ENCODE measurements at places on chromosomes 5 and 9.

DNA sequence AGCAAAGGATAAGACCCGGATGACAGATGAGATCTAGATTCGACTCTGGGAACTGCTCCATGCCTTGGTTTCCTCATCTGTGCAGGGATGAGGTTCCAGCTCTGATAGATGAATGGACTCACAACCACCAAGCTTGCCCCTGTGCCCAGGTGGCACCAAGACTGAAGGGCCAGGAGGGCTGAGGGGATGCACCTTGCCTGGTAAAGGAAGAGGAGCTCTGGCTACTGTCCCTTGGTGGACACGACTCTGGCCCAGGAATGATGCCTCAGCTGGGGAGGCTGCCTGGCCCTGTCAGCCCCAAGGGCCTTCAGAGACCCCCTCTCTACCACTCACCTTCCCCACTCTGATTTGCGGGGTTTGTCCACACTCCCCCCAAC, 24.9 kb upstream of the ANXA6 start:
- DNase-seq: no peak

- no peak for DNase-seq
These were observed 711.4 kb downstream of the EFNA5 start for GRCh38 chr5:106959387-106959786.

DNA sequence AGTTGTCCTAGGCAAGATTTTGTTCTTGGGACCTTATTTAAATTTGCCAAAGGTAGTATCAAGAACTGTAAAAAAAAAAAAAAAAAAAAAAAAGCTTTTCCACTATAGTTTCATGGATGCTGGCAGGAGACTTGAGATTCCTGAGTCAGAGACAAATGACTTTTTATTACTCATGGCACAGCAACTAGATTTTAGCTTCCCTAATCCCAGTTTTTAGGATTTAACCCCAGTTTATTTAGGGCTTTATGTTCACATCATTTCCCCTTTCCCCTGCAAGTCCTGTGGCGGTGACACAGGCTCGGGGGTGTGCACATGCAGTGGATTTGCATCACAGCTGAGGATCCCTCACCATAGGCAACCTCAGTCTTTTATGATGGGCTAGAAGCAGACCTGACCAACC, 144.9 kb downstream of the GOLPH3 start:
- no peak for DNase-seq

- no peak for DNase-seq
These were observed 58.6 kb downstream of the CDKN2A start for GRCh38 chr9:21935631-21936030.

GRCh38 chr5:67222243-67223025, 25.8 kb upstream of the CD180 start:
- no peak for DNase-seq

- no peak for DNase-seq
These were observed 87.0 kb upstream of the GLIS3 start for GRCh38 chr9:4386819-4387218.

GRCh38 chr5:173455599-173455957, 127.4 kb upstream of the STC2 start:
- DNase-seq: no peak

DNA sequence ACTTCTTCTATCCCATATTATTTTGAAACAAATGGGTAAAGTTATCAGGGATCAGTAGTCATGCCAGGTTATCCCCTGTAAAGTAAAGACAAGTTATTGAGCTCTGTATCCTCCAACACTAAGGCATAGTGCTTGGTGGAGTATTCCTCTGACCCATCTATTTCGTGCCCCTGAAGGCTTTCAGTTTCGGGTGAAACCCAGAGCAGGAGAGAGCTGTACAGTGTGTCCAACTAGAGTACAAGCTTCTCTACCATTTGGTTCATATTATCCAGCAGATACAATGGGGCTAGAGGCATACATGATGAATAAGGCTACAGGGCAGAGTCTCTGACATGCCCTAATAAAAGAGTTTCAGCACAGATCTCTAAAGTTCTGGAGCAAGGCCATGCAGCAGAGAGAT, 3.2 kb upstream of the SLC22A4 start:
- DNase-seq: no peak

- no peak for DNase-seq
These were observed 67.4 kb downstream of the VCAN start for GRCh38 chr5:83538786-83539462.

- DNase-seq: peak; percentile 45
These were observed 16.0 kb downstream of the SLC22A5 start for GRCh38 chr5:132385326-132386105.

DNA sequence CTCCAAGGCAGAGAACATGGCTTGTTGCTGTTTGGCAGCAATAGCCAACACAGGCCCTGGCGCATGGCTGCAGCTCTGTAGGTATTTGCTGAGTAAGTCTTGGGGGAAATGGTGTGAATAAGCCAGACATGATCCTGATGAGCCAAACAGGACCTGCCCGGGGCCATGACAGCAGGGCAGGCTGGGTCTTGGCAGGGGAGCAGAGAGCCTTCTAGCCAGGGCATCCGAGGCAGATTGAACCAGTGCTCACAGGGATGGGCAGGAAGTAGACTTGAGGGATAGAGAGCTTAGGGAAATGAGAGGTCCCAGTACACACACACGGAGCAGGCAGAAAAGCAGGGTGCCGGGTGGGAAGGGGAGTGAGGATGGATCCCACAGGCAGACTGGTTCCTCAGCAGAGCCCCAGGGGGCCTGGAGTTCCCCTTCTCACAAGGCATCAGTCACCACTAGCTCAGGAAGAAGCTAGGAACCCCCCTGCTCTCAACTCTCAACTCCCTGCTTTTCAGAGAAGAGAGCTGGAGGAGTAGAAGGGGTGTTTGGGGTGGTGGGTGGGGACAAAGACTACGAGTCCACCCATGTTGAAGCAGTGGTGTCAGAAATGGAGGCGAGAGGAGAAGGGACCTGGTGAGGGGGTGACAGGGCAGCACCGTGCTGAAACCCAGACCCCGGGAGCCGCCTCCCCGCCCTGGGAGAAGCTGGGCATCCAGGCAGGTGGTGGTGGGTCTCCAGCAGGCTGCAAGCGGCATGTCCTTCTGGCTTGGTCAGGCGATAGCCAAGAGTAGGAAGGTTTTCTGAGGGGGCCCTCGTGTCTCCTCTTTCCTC, 111.1 kb downstream of the RGS3 start:
- no peak for DNase-seq

GRCh38 chr5:153551537-153552079, 61.1 kb downstream of the GRIA1 start:
- DNase-seq: no peak

GRCh38 chr5:10661401-10661800, 97.5 kb downstream of the ANKRD33B start:
- DNase-seq: no peak

GRCh38 chr5:172494630-172495505, 40.5 kb upstream of the SH3PXD2B start:
- DNase-seq: no peak

- DNase-seq: no peak
These were observed 129.4 kb downstream of the C9orf152 start for GRCh38 chr9:110078604-110079003.

DNA sequence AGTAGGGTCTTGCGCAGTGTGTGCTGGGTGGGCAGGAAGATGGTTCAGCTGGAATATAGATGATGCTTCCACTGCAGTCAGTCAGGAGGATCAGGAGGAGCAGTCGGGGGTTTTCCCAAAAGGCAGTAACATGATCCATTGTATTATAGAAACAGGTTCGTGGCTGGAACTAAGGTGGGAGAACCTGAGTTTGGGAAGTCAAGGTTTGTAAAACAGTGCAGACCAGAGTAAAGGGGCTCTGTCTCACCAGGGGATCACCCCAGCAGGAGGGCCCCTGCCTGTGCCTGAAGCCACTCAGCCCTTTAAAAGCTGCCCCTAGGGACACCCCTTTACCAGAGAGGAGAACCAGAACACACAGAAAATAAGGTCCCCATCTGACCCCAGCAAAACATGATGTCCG, 213.4 kb downstream of the AUH start:
- no peak for DNase-seq

DNA sequence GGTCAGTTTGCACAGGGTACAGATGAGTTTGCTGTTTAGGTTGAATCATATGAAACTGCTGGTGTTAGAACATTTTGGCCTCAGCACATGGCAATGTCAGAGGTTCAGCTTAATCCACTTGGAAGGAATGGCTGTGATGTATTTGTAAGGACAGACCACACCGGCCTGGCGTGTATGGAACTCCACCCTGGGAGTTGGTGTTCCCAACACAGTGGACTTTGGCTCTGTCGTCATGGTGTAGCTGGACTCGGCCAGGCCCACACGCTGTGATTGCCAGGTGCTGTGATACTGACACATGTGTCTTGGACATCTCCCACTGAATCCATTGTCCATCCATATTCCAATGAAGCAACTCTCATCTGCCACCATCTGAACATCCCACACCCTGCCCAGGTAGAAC, 90.3 kb downstream of the ZNF618 start:
- DNase-seq: no peak

DNA sequence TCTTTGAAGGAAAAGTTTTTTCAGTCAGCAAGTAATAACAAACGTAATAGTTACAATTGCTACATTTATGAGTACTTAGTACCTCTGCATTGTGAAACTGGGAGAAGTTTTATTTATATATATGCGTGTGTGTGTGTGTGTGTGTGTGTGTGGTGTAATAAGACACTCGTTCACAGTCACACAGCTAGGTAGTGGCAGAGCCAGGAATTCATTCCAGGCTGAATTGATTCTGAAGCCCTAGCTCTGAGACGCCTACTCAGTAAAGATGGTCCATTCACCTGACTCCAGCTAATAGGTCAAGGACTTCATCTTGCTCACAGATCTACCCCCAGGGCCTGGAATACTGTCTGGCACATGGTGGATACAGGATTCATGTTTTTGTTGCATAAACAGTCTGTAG, 13.6 kb upstream of the CAST start:
- DNase-seq: no peak

GRCh38 chr5:21739096-21739495, 1114.0 kb downstream of the CDH12 start:
- no peak for DNase-seq

DNA sequence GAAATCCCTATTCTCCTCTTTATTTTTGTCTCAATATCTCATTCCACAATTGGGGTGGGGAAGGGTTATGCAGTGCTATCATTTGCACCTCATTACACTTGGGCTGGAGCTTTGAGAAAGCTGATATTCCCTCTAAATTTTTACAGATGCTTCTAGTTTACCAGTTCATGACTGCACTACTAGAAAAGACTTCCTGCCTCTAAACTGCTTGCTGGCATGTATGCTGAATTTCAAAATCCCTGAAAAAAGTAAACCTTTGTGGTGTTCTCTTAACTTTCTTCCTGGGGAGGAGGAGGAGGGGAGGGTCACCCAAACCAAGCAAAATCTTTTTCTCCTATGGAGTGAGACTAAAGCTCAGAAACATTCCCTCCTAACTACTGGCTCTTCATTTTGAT, 45.1 kb downstream of the BNC2 start:
- no peak for DNase-seq

- DNase-seq: no peak
These were observed 188.4 kb downstream of the SNCAIP start for GRCh38 chr5:122500245-122501088.

GRCh38 chr5:93153461-93153860, 427.6 kb downstream of the NR2F1-AS1 start:
- DNase-seq: no peak

GRCh38 chr5:78269088-78269703, 25.3 kb downstream of the AP3B1 start:
- DNase-seq: no peak

GRCh38 chr5:176916337-176916736, 17.2 kb upstream of the HK3 start:
- no peak for DNase-seq

DNA sequence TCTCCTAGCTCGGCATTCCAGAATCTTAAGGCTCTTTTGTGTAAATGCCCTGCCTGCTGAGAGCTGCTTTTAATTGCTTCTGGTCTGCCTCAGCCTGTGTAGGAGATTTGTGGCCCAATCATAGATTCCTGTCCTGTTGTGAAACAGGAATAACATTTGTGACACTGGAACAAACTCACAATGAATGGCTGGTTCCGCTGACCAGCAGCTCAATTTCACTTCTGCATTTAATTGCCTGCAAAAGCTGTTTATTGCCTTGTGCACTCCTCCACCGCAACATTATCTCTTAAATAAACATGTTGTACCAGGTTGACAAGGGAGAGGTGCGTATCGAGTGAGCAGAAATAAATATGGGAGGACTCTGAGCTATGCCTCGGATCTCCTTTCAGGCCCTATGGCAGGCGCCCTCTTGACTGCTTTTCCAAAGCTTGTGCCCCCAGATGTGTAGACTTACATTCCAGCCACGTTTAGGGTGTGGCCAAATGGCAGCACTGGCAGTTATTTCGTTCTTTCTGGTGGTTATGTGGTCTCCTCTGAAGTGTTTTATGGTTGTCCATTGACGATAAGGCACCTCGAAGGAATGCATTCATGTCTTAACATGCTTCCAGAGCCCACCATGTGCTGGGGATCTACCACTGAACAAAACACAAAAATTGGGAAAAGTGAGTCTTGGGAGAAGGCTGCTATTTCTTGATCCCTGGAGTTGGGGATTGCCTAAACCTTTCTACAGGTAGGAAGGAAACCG, 58.1 kb downstream of the DMRT1 start:
- no peak for DNase-seq

DNA sequence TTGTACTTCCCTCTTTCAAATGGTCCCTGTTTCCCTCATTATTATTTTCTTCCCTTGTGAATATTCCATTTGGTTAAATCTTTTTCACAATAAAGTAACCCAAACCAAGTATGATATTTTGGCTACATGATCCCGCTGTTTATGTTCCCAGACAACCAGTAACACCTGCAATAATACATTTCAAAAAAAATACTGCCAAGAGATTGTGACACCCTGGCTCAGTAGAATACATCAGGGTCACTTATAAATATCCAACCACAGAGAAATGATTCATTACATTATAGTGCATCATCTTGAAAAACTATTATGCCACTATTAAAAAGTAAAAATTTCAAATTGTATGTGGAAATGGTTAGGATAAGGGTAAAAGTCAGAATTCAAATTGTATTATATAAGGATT, 7.2 kb upstream of the OXCT1 start:
- no peak for DNase-seq

DNA sequence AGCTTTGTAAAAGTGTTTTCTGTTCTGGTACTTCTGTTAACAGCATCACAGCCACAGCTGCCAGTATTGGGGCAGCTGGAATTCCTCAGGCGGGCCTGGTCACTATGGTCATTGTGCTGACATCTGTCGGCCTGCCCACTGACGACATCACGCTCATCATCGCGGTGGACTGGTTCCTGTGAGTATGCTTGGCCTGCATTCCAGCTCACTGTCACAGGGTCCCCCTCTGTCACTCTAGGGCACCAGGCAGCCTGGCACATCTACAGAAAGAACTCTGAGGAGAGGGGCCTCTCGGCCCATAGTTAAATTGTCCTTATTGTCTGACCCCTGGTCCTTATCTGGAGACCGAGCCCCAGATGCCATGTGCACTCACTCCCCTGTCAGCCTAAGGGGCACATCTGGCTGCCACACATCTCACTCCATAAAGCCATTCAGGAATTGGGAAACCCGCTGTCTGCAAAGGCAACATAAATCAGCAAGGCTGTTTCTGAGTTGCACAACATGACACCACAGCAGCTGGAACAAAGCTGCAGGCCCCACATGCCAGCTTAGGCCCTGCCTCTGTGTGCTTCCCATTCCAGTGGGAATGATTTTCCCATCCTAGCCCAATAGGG, 77.5 kb downstream of the SLC1A3 start:
- DNase-seq: no peak

Data from stimulated activated CD4-positive, alpha-beta T cell treated with anti-CD3 and anti-CD28 coated beads, TNF-alpha, amount 100 ng/mL, for 24 hours (primary cell).